Fibroblast of skin of right quadriceps (primary cell): ENCODE measurements at places on chromosomes 2 and 18.

- no peak for DNase-seq
These were observed 25.4 kb downstream of the SLC9A4 start for GRCh38 chr2:102498414-102498813.

- DNase-seq = peak; percentile 76
These were observed 89.1 kb upstream of the KLF7 start for GRCh38 chr2:207254591-207255464.

DNA sequence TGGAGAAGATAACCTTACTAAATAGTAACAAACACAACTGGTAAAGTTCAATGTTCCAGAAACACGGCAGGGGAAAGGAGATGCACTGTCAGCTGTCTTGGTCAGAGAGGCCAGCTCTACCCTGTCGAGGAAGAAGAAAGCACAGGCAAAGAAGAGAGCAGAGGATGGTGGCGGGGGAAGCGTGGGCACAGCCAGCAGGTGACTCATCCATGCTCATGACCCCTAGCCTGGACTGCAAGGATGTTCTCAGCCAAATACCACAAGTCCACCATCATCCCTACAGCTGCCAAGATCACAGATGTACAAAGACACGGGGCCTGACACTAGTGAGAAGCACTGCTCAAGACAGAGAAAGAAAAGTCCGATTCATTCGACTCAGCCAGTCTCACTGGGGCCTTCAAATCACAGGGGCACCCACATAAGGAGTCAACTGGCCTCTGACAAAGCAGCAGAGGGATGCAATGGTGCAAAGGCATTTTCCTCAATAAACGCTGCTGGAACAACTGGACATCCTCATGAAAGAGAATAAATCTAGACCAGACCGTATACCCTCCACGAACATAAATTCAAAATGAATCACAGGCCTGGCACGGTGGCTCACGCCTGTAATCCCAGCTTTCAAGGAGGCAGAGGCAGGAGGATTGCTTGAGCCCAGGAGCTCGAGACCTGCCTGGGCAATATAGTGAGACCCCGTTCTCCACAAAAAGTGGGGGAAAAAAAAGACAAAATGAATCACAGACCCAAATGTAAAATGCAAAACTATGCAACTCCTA, 5.6 kb downstream of the DTYMK start:
- DNase-seq = peak; percentile 81

DNA sequence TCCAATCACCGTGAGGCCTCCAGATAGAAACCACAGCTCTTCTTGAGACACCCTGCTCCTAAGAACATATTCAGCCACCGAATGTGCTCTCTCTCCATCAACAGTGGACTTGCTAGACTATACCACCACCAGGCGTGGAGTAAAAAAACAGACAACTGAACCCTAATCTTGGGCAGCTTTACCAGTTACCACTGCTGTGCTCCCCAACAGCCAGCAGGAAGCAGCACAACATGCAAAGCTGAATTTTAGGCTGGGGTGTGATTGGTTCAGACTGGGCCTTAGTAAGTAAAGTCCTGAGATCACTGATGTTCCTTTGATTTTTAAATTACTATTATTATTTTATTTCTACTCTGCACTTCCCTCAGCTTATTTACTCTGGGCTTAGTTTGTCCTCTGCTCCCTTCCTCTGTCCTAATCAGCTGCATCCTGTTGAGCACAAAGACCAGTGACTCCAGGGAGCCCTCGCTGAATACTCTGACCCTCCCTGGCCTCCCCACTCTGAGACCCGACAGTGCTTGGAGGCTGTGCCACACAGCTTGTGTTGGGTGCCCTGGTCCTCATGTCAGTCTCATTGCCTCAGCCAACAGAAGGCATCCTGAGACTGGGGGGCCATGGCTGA, 21.9 kb downstream of the MRPL35 start:
- DNase-seq = peak; percentile 58

DNA sequence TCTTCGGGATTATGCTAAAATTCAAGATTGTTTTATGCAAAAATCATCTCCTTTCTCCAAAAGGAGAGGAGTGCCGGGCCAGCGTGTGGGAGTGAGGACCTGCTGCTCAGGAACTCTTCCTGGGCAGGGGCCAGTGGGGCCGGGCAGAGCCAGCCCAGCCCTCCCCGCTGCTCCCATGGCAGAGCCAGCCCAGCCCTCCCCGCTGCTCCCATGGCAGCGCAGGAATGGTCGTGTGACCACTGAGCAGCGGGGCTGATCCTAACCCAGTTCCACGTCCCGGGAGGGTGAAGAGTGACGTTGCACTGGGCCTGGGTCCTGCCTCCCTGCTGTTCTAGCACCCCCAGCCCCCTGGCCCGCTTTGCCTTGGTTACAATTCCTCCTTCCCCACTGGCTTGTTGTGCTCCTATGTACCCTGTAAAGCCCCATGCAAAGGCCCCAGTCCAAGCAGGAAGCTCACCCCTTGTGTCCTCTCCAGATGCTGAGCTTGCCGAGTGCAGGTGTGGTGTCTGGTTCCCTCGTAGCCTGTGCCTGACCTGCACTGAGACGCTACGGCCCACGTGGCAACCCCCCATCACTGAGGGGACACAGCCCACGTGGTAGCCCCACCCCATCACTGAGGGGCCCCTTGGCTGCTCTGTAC, 11.4 kb upstream of the NEU4 start:
- DNase-seq = no peak

DNA sequence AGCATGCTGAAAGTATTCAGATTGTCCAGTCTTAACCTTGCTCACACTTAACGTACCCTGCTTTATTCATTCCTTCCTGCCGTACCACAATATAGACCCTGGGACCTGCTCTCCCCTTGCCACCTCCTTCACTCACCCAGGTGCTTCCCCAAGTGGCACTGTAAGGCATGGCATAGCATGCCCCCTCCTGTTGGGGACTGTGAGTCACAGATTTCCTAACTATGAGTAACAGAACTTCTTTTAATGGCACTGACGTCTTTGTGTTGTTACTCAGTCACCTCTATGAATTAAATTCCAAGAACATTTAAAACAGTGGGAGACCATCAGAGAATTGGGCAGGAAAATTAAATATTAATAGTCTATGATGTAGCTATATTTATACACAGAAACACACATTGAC, 117.2 kb downstream of the CTNNA2 start:
- DNase-seq = no peak

DNA sequence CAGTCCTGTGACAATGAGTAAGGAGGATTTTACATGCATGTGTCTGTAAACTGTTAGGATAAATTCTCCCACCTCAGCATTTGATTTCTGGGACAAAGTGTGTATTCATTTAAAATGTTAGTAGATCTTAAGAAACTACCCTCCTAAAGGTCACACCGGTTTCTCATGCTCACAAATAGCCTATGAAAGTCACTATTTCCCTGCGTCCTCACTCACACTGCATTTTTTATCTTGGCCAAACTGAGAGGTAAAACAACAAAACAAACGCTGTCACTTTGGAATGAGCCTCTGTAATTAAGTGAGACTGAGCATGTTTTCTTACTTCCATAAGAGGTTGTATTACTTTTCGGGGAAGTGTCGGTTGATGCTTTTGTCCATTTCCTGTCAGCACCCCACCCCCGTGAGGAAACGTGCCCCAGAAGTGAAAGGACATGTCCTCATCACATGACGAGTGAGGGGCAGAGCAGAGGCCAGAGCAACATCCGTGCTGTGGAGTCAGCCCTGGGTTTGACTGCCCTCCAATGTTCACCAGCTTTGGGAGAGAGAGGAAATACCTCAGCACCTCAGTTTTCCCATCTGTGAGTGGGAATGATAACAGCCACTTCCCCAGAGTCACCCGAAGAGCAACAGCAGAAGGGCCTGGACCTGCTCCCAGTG, 3.1 kb downstream of the GYPC start:
- no peak for DNase-seq

DNA sequence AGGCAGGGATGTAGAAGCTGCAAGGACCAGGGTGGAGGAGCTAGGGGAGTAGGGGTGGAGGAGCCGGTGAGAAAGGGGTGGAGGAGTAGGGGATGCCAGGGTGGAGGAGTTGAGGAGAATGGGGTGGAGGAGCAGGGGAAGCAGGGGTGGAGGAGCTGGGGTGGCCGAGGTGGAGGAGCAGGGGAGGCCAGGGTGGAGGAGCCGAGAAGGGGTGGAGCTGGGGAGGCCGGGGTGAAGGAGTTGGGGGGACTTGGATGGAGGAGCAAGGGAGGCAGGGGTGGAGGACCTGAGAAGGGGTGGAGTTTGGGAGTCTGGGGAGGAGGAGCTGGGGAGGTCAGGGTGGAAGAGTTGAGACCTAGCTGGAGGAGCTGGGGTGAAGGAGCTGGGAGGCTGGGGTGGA, 13.3 kb downstream of the SOX11 start:
- no peak for DNase-seq

GRCh38 chr18:9771977-9772660, 64.0 kb downstream of the RAB31 start:
- no peak for DNase-seq

DNA sequence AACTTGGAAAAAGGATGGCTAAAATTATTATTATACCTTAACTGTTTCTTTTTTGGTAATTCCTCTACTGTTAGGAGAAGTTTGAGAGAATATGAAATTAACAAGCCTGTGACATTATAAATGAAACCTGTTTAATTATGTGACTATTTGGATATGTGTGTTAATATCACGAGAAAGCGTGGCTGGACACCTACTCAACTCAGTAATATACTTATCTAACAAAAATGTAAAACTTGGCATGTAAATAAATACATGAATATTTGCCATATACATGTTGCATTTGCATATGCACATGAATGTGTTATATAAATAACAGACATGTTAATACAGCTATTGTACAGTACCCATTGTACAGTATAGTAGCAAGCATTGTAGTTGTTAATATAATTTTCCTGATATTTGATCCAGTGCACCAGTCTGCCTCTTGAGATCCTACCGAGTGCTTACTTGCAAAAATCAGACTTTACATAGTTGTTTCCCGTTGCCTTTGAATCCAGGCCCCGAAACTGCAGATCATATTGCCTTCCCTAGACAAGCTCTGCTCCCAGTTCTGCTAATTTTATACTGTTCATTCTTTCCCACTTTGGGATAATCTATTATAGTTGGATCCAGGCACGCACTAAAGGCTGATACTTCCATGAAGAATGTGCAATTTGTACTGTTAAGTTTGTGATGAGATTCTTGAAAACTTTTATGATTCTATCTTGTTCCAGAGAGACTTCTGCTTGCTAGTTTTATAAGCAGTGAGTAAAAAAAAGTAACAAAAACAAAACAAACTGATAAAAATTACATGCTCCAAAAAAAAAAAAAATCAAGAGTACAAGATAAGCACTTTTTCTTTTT, 395.6 kb downstream of the ARHGAP15 start:
- DNase-seq = peak; percentile 49

DNA sequence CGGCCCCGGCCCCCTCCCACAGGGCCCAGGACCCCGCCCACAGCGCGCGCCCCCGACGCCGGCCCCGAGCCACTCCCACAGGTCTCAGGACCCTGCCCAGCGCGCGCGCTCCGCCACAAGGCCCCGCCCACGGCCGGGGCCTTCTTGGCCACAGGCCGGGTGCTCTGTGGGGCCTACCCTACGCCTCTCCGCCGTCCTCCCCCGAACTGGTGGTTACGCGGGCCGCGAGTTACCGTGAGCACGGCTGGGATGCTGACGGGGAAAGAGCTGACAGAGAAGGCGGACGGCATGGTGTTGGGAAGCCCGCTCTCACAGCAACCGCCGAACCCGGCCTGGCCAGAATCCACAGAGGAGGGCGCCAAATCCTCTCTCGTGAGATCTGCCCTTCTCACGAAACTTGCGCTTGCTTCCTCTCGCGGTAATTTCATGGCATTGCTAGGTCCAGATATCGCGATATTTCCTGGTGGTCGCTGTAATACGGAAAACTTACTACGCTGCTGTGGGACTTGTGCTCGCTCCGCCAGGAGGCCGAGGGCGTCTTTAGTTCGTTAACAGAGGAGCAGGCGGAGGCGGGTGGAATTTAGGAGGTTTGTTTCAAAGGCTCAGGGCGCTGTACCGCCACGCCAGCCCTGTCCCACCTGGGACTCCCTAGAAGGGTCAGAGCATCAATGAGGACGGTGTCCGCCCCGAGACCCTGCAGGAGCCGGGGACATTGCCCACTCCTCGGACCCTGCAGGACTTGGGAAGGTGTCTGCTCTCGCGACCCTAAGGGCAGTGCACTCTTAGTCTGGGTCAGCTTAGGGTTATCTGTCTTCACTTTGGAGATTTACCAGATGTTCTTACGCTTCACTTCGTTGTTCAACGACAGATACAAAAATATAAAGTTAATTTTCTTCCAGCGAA, at the start of gene TMEM18:
TSS of gene TMEM18 (minus strand) at position 351 of the 903 bp plus-strand sequence. CDS start at position 290, 61 bp downstream.
- DNase-seq = peak; percentile 99

DNA sequence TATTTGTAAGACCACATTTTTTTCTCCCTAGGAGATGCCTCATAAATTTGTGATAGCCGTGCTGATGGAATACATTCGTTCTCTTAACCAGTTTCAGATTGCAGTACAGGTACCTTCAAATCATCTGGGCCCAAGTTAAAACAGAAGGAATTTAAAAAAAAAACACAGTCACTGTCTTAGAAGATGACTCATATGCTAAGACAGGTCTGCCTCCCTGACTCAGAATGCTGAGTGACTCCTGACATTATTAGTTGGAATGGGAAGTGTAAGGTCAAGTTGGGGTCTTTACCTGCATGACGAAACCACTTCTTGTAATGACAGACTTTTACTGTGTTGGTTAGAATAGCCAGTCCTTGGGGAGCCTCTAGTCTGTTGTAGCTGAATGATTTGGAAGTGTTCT, 26.3 kb downstream of the RMC1 start:
- peak; percentile 57 for DNase-seq

DNA sequence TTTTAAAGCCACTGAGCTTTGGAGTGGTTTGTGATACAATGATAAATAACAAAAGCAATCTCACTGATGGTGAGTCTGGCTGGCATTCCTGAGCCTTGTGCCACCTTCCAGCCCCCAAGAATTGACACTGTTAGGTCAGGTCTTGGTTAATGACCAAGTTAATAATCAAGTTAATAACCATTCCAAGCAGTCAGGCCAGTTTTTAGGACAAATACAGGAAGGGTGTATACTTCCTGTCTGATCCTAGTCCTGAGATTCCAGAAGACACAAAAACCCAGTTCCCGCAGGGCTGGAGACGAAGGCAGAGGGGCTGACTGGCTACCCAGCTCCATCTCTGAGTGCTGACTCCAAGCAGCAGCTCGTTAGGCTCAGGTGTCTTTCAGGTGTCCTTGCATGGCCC, 74.6 kb upstream of the LAPTM4A start:
- no peak for DNase-seq

DNA sequence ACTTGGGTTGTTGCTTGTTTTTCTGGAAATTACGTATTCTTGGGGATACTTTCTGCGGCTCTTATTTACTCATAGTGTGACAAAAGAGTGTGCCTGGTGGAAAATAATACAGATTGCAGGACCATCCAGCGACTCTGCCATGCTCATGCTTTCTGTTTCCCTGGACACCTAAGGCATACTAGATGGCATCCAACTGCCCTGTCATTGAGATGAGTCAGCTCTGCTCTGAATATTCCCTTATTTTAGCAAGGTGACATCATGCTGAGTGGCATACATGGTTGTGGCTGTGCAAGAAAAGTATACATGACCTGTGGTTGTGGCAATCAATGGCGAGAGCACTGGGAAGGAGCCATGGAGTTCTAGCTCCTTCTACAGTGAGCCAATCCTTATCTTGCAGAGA, 471.0 kb downstream of the TMEM182 start:
- no peak for DNase-seq

- peak; percentile 95 for DNase-seq
These were observed 105.5 kb downstream of the ZEB2 start for GRCh38 chr2:144414324-144414845.
